ENCODE measurements at places on chromosomes 3 and 15.

DNA sequence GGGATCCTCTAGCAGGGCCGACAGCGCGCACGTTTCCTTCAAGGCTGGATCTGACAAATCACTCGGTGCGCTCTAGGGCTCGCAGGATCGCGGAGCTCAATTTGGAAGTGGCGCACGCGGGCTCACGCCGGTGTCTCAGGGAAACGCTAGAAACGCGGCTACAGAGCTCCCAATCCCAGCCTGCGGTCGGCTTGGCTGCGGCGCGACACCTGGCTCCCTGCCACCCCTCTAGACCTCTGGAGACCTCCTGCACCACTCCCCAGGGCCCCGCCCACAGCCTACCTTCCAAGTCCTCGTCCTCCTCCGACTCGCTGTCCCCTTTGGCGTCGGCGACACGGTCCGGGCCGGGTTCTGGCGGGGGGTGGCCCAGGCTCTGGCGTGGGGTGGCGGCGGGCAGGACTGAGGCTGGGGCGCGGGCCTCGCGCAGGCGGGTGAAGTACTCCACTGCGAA lies 596 bp downstream of the PRKAR2A start:
- DNase-seq, result no peak

- DNase-seq, result no peak
These were observed 116.4 kb upstream of the TOPAZ1 start for GRCh38 chr3:44125246-44125645.

- no peak for DNase-seq
These were observed 37.5 kb downstream of the CD86 start for GRCh38 chr3:122092460-122093165.

GRCh38 chr3:194869482-194870169 lies 183.9 kb downstream of the FAM43A start:
- no peak for DNase-seq

- no peak for DNase-seq
These were observed 102.8 kb downstream of the CHSY1 start for GRCh38 chr15:101148881-101149664.
